Activated T-cell treated with anti-CD3 and anti-CD28 coated beads, Interleukin-2, amount 50 U/mL, for 72 hours (primary cell): ENCODE measurements at places on chromosomes 1 and 21. TPM values are rescaled to one million over a fixed set of nuclear protein-coding genes. Genes with fewer than 3 reads are reported as not detected.

Gene LCE1E
- total RNA-seq, result not detected

DNA sequence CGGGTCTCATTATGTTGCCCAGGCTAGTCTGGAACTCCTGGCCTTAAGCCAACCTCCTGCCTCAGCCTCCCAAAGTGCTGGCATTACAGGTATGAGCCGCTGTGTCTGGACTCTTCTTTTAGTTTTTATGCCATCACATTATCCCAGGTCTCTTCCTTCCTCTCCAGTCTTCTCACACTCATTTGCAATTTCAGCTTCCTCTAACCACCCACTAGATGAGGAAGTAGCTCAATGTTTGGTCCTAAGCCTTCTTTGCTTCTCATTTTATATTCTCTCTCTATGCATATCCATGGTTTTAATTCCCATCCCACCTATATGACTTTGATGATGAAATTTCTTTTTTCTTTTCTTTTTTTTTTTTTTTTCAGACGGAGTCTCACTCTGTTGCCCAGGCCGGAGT is 3.1 kb upstream of the ZBTB8A start:
- no peak for DNase-seq

DNA sequence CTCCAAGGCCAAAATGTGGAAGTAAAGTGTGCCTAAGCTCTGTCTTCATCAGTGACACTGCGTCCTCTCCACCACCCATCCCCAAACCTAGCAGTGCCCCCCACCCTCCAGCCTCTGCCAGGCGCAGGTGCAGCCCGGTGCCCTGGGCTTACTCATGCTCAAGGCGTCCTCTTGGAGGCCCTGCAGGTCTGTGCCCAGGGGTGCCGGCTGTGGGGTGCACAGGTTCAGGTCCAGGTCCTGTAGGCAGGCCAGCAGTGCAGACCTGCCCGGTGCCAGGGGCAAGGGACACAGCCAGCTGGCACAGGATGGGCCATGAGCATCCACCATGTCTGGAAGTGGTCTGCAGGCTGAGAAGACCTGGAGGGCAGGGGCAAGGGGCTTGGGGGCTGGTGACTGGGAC is 5.1 kb downstream of the ZNF683 start:
- DNase-seq, result no peak

DNA sequence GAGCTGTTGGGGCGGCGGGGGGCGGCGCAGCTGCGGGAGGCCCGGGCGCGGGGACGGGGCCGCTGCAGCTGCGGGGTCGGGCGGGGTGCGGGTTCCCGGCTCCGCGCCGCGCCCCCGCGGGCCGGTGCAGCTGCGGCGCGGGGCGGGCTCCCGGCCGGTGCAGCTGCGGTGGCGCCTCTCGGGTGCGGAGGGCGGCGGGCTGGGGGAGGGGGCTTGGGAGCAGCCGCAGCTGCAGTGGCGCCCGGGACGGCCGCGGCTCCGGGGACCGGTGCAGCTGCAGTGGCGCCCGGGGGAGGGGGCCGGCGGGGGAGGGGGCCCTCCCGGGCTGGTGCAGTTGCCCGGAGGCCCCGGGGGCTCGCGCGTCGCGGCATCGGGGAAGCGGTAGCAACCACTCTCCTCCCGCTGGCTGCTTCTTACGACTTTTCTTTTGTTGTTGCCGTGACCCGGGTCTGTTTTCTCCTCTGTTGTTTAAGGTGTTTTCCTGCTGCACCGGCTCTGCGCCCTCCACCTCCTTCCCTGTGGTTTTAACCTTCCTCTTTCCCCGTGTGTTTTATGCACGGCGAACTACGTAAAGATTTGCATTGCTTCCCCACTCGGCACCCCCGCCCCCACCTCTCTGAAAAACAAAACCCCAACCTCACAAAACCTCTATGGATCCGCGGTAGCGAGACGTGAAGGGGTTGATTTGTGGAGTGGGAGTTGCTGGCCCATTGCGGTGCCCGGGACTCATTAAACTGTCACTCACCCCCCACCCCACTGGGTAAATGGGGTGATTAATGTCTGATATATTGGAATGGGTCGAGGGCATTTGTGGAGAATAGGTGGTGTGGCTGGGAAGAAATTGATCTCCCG is 1.7 kb upstream of the ZBTB18 start:
- peak; percentile 41 for DNase-seq

DNA sequence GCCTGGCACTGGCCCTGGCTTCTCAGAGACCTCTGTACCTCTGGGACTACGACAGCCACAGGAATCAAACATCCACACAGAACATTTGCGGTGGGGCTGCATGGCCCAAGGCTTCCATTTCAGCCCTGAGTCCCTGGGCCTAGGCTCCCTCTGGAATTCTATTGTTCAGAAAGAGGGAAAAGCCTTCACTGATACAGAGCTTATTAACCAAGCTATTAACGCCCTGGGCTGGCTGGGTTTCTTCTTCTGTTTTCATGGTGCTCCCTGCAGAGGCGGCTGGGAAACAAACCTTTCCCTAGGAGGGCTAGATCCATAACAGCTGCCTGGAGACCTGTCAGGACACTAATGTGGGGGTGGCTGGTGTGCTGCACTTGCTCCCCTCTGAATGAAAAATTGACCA is 88.2 kb downstream of the KAZN start:
- DNase-seq, result no peak
